ENCODE measurements at places on chromosomes 2 and 18.
A peak's percentile ranks its signal among the peaks of the same experiment; 100 is the strongest.

- no peak for DNase-seq
These were observed 68.9 kb downstream of the SATB2 start for GRCh38 chr2:199388728-199389268.

DNA sequence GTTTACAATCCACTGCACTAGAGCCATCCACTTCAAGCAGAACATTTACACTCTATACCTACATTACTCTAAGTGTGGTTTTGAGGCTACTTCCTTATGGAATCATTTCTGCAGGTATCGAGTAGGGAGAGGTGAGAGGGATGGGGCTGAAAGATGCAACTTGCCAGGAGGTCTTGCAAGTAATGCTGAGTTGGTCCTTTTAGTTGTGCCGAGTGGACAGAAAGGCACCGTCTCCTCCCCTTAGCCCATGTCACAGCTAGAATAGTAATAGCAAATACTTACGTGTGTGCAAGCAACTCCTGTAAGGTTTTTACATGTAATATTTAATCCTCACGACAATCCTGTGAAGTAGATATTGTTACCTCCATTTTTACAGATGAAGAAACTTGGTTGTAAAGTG is 158.8 kb upstream of the TTC39C start:
- no peak for DNase-seq

GRCh38 chr2:212816267-212816666 is 277.7 kb upstream of the ERBB4 start:
- no peak for DNase-seq

- no peak for DNase-seq
These were observed 346.1 kb downstream of the RPRM start for GRCh38 chr2:153132418-153132817.

DNA sequence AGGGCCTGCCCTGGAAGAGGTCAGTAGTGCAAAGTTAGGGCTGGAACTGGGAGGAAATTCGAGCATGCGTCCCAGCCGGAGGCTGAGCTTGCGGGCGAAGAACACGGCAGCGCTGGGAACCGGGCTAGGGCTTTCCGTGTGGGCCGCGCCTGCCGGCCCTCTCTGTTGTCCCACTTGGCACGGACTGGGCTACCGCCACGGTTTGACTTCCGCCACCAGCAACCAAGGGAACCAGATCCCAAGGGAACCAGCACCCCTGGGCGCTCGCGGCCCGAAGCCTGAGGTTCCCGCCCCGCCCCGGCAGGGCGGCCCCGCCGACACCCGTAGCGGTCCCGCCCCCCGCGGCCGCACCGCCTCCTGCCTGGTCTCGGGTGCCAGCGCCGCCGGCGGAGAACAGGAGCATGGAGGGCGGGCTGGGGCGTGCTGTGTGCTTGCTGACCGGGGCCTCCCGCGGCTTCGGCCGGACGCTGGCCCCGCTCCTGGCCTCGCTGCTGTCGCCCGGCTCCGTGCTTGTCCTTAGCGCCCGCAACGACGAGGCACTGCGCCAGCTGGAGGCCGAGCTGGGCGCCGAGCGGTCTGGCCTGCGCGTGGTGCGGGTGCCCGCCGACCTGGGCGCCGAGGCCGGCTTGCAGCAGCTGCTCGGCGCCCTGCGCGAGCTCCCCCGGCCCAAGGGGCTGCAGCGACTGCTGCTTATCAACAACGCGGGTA is at the start of gene SPR:
TSS of gene SPR (plus strand) at position 377 of the 708 bp plus-strand sequence. CDS start at position 402, 25 bp downstream.
- DNase-seq: peak; percentile 27

DNA sequence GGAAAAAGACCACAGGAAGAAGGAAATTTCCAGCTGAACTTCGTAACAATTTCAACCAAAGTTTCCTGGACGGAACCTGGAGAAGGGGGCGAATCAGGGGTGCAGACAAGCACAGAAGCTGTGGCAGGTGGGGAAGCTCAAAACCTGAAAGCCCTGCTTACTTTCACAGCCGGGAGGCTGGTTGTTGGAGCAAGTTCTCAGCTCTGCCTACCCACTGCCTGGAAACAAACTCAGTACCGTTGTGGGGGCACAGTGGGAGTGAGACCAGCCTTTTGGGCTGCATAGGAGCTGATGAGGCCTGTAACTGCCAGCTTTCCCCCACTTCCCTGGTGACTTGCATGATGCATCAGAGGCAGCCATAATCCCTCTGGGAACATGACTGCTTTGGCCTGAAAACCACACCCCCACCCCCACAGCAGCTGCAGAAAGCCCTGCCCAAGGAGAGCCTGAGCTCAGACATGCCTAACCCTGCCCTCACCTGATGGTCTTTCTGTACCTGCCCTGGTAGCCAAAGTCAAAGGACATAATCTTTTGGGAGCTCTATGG is 207.0 kb upstream of the VWC2L start:
- no peak for DNase-seq

DNA sequence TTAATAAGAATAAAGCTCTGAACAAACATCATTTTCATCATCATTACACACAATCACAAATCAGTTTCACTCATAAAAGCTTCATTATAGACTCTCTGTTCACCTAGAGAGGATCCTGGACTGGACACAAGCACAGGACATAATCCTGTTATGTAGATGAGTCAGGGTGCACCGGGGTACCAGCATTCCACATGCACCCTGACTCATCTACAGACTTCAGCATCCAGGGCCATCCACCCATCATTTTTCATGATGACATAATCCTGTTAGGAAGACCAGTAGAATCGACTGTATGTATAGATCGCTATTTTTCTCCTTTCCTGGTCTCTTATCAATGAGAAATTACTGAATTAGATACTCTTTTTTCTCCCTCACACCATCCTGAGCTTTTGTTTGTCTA is 73.7 kb upstream of the PIK3C3 start:
- DNase-seq: no peak

- DNase-seq: no peak
These were observed 324.4 kb downstream of the ETAA1 start for GRCh38 chr2:67721516-67721915.

- no peak for DNase-seq
These were observed 47.9 kb downstream of the MEMO1 start for GRCh38 chr2:31962757-31963361.

GRCh38 chr18:28178720-28179119 is 1.8 kb upstream of the CDH2 start:
- no peak for DNase-seq

GRCh38 chr18:3150274-3150673 is 69.5 kb downstream of the MYOM1 start:
- no peak for DNase-seq

DNA sequence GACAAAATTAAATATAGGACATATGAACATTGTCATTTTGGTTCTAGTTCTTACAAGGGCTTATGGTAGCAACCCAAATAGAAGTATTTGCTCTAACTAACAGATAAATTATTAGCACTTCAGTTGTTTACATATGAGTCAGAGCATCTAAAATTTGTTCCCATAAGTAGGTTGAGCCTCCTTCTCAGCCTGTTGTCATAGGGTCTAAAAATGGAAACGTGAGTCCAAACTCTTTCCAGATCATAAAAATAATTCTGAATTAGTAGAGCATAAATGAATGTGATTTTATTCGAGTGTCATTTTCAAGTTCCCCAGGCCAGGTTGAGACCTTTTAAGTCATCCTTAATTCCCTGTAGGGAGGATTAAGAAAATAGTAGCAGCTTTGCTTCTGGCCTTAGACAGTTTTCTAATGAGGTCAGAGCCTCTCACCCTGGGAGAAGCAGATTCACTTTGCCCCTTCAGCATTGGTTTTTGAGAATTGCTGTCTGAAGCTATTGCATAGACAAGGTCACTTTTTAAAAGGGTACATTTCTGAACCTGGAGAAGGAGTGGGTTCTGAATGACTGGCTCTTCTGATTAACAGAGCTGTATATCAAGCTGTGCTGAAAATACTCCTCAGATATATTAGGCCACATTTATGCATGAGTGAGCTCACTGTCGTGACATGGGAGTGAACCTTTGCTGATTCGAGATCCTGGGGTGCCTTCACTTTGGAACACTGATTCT is 164.3 kb downstream of the NEDD4L start:
- DNase-seq: no peak

GRCh38 chr18:77069482-77069881 is 63.1 kb downstream of the MBP start:
- DNase-seq: no peak

GRCh38 chr2:189576396-189576795 is 4.2 kb downstream of the SLC40A1 start:
- DNase-seq: no peak

GRCh38 chr18:52615943-52616342 is 275.9 kb downstream of the DCC start:
- no peak for DNase-seq

DNA sequence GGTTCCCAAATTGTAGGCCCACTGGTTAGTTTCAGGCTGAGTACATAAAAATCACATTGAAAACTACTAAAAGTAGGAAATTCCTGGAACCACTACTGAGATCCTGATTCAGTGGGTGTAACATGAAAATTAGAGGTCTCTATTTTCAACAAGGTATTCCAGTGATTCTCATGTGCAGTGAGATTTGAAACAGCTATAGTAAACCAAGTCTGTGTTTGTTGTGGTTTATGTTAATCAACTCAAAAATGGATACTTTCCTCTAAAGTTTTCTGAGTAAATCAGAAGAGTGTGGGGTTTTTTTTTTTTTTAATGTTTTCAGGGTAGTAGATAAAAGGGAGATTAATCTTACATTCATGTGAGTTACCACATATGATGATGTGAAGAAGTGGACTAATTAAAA is 42.4 kb upstream of the LIMS1 start:
- DNase-seq: no peak

DNA sequence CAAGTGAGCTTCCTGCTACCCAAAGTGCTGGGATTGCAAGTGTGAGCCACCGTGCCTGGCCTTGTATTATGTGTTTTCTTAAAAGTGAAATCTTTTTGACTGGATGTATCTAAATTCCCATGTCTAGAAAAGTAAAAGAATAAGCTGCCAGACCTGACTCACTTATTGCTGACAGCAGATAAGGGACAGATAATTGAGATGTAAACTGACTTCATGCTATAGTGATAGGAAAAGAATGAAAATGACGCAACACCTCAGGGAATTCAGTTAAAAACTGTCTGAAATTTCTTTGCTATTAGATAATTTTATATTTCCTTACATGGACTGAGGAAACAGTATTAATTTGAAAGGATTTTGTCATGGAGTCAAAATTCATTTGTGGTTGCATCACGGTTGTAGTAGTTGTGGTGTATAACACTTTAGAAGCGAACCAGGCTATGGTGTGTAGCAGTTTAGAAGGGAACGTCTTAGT is 19.4 kb downstream of the TTC27 start:
- no peak for DNase-seq

DNA sequence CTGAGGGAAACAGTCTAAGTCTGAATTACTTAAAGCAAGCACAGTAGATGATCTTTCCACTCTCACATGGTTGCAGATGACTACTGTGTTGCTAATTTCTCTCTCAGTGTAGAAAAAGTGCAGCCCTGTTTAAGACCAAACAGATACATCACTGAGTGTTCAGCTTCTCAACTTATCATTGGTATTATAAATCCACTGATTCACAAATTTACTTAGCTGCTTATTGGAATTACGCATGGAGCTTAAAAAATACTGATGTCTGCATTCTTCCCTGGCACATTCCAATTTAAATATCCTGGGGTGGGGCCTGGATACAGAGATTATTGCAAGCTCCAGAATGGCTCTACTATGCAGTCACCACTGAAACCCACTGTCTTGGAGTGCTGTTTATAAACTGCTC is 411.2 kb downstream of the RND3 start:
- no peak for DNase-seq

DNA sequence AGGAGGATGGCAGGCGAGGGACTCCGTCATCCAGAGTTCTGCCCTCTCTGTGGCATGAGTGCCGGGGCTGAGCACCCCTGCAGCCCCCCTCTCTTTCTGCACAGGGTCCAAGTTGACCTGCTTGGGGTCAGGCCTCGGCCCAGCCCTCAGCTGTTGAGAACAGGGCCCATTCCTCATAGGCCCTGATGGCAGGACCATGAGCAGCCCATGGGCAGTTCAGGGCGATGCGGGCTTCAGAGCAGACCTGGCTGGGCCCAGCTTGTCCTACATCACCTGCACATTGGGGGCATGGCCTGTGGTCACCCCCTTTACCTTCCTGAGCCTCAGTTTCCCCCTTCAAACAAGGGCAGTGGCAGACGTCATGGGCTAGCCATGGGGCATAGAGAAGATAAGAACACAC is 238.1 kb downstream of the SEPTIN10 start:
- no peak for DNase-seq

GRCh38 chr18:7317804-7318231 is 86.9 kb downstream of the LRRC30 start:
- DNase-seq: no peak

DNA sequence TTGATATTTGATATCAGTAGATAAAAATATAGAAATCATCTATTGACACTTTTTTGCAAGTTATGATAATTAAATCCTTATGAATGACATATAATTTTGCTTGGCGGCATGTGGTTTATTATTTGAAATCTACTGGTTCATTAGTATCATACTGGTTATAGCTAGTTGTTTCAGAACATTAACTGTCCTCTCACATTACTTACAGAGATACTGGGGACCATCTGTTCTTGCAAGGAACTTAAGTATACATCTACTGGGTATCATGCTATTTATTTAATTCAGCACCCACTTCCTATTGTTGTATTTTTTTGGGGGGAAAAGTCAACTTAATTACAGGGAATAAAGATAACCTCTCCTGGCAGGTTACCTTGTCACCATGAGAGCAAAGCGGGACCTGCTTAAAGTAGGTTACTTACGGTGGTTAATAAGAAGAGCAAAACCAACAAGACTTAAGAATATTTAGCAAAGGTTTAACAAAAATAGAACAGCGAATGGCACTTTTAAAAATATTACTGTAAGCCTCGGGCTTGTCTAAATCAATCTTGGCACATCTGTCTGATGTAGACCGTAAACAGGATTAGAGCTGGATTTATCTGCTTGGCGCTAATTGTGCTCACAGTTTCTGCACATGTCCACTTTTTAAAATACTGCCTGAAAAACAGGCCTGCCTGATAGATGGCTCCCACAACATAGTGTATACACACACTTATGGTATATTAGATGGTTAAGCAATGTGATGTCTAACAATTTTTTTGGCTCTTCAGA is 41.8 kb downstream of the CERKL start:
- no peak for DNase-seq

DNA sequence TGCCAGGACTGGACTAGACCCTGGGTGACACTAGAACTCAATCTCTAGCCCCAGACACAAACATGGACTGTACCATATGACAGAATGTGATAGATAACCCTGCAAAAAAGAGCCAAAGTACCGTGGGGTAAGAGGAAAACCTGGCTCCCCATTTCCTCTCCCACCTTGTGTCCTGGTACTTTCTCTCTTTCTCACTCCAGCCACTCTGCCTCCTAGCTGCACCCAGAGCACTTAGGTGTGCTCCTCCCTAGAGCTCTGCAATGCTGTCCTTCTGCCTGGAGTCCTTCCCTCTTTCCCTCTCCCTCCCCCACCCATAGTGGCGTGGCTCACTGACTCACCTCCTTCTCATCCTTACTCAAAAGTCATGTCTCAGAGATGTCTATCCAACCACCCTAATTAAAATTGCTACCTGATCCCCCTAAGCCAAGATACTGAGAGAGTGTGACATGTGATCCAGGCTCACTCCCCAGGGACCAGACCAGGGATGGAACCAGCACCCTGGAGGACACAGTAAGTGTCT is 171.3 kb downstream of the LOXHD1 start:
- DNase-seq: no peak

GRCh38 chr2:215486291-215487001 is 50.6 kb upstream of the FN1 start:
- DNase-seq: no peak
